PC-9 (cell line): ENCODE measurements at places on chromosomes 2 and 18. TPM values are rescaled to one million over a fixed set of nuclear protein-coding genes. Genes with fewer than 3 reads are reported as not detected.

GRCh38 chr18:38644875-38645641, 1079.5 kb upstream of the CELF4 start:
- no peak overlapping the region for H3K27ac ChIP-seq
- no peak overlapping the region for H3K4me3 ChIP-seq
- DNase-seq, result no peak
- H3K27me3 ChIP-seq, result no peaks in the 10 kb centered on the region
- no peaks in the 10 kb centered on the region for H3K4me1 ChIP-seq

GRCh38 chr18:58167073-58167472, 123.0 kb downstream of the NEDD4L start:
- H3K36me3 ChIP-seq, result no peaks in the 10 kb centered on the region
- H3K4me1 ChIP-seq, result no peaks in the 10 kb centered on the region
- no peak for DNase-seq
- H3K27me3 ChIP-seq, result no peaks in the 10 kb centered on the region
- no peak overlapping the region for H3K4me3 ChIP-seq

- no peaks in the 10 kb centered on the region for H3K27me3 ChIP-seq
- no peaks in the 10 kb centered on the region for H3K36me3 ChIP-seq
- DNase-seq, result no peak
- H3K27ac ChIP-seq, result no peak overlapping the region
- H3K4me3 ChIP-seq, result no peak overlapping the region
These were observed 382.6 kb downstream of the EPHA4 start for GRCh38 chr2:221189431-221190067.

DNA sequence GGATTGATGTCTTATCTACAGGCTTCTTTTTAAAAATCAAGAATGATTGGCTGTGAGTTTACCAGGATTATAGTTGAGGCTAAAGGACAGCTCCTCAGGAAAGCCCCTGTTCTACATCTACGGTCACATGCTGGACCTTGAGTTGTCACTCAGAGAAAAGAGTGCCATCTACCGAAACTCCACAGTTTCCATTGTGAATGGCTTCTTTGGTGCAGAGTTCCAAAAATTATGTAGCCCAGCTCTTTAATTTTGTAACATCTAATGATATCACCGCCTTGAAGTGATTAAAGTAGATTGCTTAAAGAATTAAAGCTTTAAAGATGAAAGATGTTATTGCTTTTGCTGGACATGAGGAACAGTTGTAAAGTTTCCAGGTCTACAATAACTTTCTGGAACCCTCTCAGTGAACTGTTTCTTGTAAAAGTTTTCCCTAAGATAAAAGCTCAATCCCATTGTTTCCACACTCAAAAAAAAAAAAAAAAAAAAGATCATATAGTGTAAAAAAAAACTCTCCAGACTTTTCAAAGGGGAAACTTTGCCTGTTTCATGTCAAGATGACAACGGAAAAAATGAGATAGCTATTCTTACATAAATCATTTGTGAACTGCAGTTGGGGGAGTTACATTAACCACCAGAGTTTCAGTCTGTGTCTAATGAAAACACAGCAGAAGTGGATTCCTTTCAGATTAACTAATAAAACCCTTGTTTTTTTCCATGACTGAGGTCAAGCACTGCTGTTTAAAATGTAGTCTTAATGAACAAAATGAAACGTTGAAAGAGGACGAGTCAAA, 4.3 kb downstream of the COL3A1 start:
- H3K27ac ChIP-seq, result no peak overlapping the region
- H3K4me1 ChIP-seq, result no peaks in the 10 kb centered on the region
- H3K4me3 ChIP-seq, result no peak overlapping the region
- H3K27me3 ChIP-seq, result no peaks in the 10 kb centered on the region

Gene POTEI
- total RNA-seq, result not detected in 2 replicates
